ENCODE measurements at places on chromosomes 3 and 15.

DNA sequence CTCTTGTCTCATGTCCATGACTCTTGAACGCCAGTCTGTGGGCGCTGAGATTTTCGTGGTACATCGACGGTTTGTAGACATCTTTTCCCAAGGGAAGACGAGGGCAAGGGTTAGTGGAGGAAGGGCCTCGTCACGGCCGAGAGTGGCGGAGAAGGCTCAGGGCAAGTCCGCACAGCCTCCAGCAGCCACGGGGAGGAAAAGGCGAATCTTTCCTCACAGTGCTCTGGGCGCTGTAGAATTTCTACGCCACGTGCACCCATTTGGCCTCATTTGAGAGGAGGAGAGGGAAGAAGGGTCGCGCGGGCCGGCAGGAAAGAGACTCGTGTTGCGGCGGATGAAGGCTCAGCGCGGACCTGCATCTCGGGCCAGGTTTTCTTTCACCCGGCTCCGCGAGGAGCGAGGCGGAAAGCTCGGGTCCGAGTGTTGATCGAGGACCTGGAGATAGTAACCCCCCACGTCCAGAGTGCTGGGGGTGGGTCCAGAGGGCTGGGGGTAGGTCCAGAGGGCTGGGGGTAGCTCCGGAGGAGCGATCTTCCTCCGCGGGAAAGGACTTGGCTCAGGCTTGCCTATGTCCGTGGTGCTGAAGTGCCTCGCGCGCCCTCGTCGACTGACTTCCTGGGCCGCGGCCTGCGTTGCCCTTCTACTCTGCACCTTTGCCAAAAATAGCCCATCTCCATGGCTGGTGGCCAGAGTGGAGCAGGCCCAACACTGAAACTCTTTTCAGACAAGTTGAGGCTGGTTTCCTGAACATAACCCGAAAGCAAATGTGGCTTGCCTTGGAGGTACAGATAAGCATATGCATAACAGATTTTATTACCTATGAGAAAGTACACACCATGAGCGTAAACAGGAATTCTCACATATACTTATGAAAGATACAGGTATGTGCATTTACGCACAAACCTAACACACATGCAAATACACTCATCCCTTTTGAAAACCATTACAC lies 1.1 kb downstream of the SLC35G2 start:
- DNase-seq: peak; percentile 33

DNA sequence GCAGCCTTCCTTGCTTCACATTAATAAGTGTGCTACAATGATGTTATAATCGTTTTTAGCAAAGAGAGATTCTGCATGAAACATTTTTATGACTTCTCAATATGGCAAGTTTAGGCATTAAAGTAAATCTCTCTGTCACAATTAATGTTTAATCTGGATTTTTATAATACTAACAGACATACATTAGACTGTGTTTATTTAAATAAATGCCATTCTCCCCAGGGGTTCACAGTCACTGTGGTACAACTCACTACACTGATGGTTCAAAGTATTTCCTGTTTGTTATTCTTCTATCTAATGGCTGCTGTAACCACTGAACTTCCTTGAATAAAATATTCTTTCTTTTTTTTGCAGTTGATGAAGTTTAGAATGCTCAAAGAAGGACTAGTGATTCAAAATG lies 59.0 kb downstream of the SLC12A1 start:
- no peak for DNase-seq

DNA sequence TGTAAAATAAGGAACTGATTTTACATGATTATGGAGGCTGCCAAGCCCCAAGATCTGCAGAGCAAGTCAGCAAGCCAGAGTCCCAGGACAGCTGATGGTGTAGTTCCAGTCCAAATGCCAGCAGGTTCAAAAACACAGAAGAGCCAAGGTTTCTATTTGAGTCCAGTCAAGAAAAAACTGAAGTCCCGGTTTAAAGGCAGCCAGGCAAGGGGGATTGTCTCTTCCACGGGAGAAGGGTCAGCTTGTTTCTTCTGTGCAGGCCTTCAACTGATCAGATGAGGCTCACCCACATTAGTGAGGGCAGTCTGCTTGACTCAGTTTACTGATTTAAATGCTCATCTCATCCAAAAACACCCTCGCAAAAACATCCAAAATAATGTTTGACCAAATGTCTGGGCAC lies 246.2 kb downstream of the PLCL2 start:
- DNase-seq: no peak

DNA sequence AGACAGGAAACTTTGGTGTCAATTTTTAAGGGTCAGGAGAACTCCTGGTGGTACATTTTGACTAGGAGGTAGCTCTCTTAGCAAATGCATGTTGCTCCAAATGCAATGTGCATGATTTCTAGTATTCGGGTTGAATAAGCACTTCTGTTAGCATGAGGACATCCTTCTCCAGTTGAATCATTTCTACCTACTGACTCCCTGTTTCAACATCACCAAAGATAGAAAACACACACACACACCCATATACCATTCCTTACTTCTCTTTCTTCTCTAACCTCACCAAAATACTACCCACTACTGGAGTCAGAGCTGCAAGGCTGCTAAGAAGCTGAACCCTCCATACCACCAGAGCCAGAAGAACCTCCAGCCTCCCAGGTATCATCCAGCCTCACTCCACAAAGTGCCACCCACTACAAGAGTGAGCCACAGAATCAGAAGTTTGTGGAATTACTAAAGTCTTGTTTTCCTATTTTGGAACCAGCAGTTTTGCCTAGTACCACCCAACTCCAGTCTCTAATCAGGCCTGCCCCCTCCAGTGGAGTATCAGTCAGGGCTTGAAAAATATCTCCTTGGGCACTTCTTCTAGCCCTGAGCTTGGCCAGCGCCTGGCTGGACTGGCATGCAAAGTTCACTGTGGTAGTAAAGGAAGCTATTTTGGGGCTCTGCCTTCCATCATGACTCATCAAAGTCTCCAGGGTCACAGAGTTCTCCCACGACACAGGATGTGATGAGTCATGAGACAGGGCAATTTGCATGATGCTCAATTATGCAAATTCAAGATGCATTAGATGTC lies 110.3 kb downstream of the CYP19A1 start:
- peak; percentile 52 for DNase-seq

DNA sequence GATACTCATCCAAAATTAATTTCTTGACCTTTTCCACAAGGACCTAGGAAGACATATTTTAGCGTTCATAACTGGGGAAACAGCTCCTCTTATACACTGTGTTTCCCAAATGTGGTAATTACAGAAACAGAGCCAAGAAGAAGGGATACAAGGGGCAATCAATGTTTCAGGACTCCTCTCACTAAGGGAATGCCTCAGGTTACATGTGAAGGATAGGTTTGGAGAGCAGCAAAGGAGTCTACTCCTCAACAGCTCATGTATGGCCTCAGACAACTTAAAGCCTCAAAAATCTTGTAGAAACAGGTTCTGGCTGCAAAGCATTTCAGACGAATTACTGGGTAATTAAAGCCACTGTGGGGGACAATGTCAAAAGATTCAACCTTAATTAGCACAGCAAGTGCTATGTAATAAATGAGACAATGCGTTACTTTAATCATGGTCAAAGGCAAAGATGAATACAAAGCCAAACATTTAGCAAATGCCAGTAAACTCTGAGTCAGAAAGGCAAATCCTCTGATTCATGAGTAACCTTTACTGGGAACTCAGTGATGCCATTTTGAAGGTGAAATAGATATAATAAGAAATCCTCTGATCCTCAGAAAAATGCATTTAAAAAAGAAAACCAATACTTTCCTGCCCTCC lies 1111.2 kb downstream of the TUSC7 start:
- no peak for DNase-seq

DNA sequence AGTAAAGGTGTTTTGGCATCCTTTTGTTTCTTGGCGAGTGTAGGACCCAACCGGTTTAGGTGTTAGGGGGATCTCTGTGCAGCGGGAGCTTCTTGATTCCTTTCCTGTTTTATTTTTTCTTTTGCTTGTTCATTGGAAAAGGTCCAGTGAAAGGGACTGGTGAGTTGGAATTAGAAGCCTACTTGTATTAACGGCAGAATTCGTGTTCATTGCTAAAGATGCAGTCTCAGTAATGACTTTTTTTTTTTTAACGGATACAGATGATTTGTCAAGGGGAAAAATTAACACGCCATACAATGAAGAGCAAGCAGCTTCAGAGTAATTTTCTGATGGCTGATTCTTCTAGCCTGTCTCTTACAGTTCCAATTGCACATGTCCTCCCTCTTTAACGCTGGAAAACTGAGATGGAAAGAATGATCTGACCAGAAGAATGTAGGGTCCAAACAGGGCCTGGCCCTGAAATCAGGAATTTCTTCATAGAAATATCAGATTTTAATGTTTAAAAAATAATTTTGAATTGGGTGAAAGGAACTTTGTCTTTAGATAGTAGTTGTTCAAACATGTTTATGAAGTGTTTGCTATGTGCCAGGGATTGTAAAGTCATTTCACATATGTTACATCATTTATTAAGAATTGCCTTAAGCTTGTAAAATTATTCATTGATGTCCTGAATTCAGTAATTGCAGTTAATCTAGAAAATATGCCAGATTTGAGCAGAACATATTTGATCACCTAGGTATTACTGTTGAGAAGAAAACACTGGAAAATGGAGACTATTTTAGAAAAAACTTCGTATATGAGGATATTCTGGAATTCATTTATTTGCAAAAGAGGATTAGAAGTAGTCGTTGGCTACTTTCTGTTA lies 1.4 kb downstream of the MAPK6 start:
- DNase-seq: no peak

DNA sequence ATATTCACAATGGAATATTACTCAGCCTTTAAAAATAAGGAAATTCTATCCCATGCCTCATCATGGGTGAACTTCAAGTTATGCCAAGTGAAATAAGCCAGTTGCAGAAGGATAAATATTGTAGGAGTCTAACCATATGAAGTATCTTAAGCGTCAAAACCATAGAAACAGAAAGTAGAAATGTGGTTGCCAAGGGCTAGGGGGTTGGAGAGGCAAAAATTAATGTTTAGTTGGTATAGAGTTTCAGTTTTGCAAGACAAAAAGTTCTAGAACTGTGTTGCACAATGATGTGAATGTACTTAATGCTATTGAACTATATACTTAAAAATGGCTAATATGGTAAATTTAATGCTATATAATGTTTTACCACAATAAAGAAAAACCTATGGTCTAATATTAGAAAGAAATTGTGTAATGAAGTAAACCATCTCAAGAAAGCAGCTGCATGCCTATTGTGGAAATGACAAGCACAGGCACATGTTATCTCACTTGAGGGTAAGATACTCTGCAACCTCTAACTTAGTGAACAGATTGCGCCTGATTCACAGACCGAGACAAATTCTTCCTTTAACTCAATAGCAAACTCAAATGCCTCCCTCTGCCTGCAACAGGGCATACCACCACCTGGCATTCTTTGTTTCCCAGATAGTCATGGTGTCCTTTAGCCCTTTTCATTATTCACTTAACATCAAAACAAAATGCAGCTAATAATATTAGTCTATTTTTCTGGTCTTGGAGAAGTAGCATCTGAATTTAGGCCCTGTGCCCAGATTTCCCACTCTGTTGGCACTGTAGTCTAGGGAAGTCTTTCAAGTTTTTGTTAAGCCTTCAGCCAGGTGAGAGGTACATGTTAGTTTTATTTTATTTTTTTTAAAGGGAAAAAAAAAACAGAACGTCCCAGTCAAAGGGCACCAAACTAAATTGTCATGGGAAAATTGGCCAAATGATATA lies 80.2 kb upstream of the ACP3 start:
- no peak for DNase-seq

- DNase-seq: no peak
These were observed 88.7 kb upstream of the TNIK start for GRCh38 chr3:171548917-171549316.

- no peak for DNase-seq
These were observed 205.0 kb upstream of the ADAMTS9 start for GRCh38 chr3:64892671-64893309.

GRCh38 chr3:180102134-180102533 lies 65.4 kb upstream of the PEX5L start:
- no peak for DNase-seq

GRCh38 chr3:143124601-143125520 lies 5.3 kb downstream of the CHST2 start:
- DNase-seq: no peak

GRCh38 chr3:125367403-125368230 lies 7.5 kb downstream of the ZNF148 start:
- no peak for DNase-seq

GRCh38 chr15:35448294-35448693 lies 97.7 kb downstream of the DPH6 start:
- no peak for DNase-seq

GRCh38 chr3:95235916-95236315 lies 1173.1 kb downstream of the NSUN3 start:
- no peak for DNase-seq

DNA sequence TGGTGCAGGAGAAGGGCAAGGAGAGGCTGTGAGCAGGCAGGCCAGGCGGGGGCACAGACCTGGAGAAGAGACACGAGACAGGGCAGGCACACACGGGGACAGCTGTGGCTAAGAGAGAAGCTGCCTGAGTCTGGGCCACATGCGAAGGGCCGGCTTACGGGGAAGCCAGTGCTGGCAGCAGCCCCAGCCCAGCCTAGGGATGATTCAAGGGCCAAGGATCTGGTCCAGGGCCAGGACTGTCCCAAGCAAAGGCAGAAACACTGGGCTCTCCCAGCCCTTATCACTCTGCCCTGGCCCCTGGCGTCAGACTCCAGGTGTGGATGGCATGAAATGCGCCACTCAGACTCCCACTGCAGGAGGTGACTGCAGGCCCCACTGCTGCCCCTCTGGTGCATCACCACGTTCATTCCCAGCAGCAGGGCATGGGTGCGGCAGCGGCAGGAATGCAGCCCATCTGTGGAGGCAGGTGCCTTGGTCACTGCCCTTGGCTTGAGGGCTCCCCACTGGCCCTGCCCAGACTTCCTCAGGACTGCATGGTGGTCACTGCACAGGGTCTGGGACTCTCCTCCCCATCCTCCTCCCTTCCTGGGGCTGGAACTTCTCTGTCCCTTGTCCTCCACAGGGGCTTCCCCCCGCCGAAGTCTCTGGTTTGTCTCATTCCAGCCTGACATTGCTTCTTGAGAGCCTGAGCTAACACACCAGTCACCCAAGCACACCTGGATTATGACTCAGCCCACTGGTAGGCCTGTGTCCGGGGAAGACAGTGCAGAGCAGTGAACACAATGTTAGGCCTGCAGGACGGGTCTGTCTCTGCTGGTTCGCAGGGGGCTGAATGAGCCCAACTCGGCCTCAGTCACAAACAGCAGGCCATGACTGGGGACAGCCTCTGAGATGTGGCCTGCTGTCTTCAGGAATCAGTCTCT lies 69.3 kb downstream of the TBC1D2B start:
- no peak for DNase-seq

DNA sequence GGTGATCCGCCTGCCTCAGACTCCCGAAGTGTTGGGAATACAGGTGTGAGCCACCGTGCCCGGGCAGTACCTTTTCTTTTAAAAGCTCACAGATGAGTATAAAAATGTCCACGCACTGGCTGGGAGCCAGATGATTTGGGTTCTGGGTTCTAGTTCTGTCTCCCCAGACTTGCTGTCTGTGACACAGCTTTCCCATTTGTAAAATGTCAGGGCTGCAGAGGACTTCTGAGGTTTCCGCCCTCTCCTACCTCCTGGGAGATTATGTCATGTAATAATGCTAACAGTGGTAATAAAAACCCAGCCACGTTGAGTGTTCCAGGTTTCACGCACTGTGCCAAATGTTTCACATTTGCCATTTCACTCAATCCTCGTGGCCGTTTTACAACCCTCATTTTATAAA lies 1.3 kb upstream of the PPP4R2 start:
- no peak for DNase-seq

- no peak for DNase-seq
These were observed 77.9 kb upstream of the PRR23C start for GRCh38 chr3:139122612-139123011.

GRCh38 chr3:71121429-71122167 lies 461.9 kb downstream of the FOXP1 start:
- DNase-seq: no peak

- no peak for DNase-seq
These were observed 535 bp downstream of the C2CD4B start for GRCh38 chr15:62164396-62165103.

All from HL-60 (cell line).